ENCODE measurements at places on chromosomes 7 and 10.

- DNase-seq, result no peak
Measured at GRCh38 chr7:92221766-92222165, 23.9 kb downstream of the KRIT1 start.

GRCh38 chr7:37289367-37289766 is 159.3 kb downstream of the ELMO1 start:
- no peak for DNase-seq

- DNase-seq, result no peak
Measured at GRCh38 chr10:44786286-44786850, 124.8 kb upstream of the TMEM72 start.

DNA sequence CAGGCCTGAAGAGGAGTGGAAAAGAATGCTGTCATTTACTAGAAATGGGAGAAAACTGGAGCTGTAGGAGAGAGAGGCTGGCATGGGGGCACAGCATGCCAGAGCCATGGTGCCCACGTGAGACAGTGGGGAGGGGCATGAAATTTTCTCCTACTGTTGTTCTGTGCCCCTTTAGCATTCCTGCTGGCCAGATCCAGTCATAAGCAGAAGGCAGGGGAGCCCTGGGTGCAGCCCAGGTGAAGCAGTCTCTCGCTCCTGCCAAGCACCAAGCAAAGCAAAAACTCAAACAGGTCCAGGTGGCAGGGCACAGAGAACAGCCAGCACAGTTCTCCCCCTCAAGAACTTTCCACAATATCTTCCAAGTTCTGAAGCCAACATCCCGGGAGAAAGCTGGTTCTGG is 383.2 kb downstream of the TCERG1L start:
- no peak for DNase-seq

- no peak for DNase-seq
Measured at GRCh38 chr10:77321838-77322237, 315.8 kb downstream of the KCNMA1 start.

Data from KBM-7 (cell line).